HAP-1 (cell line): ENCODE measurements at places on chromosomes 7 and 10.

DNA sequence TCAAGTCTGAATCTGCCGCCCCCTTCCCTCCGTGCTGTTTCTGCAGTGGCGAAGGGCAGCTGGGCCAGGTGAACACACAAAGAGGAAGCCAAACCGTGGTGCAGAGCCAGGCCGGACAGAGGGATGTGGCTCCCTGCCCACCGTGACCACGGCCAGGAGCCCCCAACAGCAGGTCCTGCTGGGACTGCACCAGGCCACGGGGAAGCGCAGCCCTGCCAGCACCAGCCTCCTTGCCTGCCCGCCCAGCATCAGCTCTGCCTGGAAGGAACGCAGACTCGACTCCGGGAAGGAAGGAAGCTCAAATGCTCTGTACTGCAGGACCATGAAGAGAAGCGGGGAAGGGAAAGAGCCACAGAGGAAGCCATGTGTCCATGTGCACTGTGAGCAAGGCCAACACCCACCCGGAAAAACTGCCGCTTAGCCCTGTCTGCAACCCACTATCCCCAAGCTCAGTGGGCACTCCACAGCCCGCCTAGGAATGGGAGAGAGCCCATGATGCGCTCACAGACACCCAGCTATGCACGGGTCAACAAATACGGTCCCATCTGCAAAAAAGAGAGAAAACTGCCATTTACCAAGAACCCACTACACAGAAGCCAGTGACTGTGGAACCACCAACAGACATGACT, 19.0 kb downstream of the GPER1 start:
- DNase-seq: no peak

DNA sequence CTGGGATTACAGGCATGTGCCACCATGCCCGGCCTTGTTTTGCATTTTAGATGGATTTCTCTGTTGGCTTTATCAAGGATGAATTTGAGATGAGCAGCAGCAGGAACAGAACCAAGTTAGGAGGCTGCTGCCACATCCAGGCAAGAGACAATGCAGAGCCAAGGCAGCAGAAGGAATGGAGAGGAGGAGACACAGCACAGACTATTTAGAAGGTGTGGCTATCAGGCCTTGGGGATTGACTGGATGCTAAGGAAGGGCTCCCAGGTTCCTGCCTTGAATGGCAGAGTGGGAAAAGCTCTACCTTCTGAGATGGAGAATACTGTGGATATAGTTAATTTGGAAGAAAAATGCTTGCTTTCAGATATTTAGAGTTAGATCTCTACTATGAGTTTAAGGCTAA, 484.7 kb upstream of the C7orf33 start:
- no peak for DNase-seq

DNA sequence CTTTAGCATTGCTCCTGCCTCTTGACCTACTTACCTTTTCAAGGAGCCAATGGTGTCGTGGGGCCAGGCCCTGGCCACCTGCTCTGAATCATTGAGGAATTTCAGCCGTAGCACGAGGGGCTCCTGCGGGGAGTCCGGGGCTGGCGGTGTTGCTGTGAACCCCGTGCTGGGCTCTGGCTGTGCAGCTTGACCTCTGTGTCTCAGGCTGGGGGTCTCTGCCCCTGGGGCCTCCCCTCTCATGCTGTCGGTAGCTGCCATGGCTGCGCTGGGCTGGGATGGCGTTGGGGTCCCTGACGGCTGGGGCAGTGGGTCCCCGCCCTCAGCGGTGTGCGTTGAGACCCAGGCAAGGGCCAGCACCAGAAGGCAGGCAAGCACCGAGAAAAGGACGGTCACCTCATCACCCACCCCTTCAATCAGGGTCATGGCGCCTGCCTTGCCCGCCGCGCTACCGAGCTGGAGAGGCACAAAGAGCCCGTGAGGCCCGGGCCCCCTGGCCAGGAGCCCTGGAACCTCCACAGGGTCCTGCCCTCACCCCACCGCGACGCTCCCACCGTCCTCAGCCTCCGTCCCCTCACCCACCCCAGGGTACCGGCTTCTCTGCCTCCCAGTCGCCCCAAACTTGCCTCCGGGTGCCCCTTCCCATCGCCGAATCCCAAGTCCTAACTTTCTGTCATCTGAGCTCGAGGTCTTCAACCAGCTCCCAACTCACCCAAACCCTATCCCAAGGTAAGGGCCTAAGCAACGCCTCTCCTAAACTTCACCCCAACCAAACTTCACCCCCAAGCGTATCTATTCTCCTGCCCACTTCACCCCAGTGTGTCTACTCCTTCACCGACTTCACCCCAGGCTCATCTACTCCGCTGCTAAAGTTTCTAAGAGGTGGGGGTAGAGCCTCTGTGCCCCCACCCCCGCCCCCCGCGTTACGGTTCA, 887 bp downstream of the TMUB1 start:
- DNase-seq: no peak

GRCh38 chr7:132030086-132030568, 473.7 kb upstream of the PODXL start:
- no peak for DNase-seq

GRCh38 chr7:120774481-120774880, 83.5 kb downstream of the TSPAN12 start:
- DNase-seq: no peak

GRCh38 chr7:39367943-39368342, 198.3 kb upstream of the YAE1 start:
- no peak for DNase-seq

DNA sequence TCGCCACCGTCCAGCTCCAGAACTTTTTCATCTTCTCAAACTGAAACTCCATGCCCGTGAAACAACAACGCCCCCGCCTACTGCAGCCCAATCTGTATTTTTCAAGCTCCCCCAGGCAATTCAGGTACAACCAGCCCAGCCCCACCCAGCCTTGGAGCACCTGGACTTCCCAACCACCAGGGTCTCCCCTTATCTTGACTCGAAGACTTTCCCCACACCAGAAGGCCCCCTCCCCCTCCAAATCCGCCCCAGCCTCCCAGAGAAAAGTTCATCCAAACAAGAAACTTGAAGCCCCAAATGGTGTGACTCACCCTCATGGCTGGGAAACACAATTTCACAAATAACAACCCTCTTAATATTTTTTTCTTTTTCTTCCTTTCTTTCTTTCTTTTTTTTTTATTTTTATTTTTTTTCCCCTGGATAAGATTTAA, 10.6 kb downstream of the ZCCHC24 start:
- no peak for DNase-seq

DNA sequence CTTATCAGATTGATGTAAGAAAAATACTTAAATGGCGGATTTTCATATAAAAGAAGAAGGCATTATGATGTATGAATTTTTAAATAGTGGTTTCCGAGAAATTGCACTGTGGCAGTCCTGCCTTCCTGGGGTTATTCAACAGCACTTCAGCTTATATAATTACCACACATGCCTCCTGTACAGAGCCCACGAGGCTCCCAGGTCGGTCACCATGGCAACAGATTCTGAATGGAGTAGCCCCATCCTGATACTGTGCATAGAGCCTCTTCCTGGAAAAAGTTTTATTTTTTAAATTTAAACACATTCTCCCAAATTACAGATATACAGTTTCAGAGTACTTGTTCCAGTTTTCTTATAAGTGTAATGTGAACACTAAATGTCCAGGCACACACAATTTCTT, 15.9 kb upstream of the ASB4 start:
- DNase-seq: peak; percentile 72

GRCh38 chr10:31239961-31240360, 79.1 kb upstream of the ZEB1 start:
- DNase-seq: no peak
